Fibroblast of skin of abdomen (primary cell): ENCODE measurements at places on chromosomes 2 and 18.

GRCh38 chr18:42392416-42392815, 437.4 kb downstream of the PIK3C3 start:
- no peak for DNase-seq

DNA sequence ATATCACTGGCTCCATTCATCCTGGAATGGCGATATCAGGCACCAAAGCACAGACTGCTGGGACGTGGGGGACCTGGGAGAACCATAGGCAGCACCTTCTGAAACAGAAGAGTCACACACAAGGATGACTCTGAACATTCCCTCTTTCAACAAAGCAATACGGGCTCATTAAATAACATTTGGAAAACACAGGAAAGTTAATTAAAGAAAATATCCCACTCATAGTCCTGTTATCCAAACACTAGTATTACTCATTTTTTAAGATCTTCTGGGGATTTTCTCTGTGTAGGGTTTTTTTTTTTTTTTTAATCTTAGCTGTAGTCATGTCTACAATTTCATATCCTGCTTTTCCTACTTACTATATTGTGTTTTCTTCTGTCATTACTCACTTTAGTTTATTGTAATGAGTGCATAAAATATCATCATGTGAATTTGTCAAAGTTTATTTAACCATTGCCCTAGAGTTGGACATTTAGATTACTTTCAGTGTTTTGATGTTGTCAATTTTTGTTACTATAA, 70.0 kb upstream of the SP3 start:
- no peak for DNase-seq

DNA sequence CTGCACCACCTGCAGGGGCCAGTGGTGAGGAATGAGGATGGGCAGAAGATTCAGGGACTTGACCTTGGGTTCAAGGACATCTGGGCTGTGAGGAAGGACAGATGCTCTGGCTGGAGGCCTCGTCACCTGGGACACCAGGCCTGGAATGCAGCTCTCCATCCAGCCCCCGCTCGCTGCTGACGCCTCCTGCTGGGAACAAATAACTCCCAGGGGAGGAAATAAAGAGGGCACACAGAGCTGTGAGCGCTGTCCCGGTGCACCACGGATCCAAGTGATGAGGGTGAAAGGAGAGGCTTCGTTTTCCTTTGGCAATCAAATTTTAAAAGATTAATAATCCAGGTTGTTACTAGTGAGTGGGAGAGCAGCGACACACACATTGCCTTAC, 368.0 kb upstream of the MYT1L start:
- no peak for DNase-seq

- DNase-seq = peak; percentile 67
These were observed 29.5 kb downstream of the COL5A2 start for GRCh38 chr2:189150033-189150432.

GRCh38 chr2:119224391-119225104, 914 bp downstream of the STEAP3 start:
- DNase-seq = no peak

GRCh38 chr2:217398860-217399259, 539.0 kb upstream of the TNP1 start:
- no peak for DNase-seq
